ENCODE measurements at places on chromosomes 13 and 19.
A peak's percentile ranks its signal among the peaks of the same experiment; 100 is the strongest.

DNA sequence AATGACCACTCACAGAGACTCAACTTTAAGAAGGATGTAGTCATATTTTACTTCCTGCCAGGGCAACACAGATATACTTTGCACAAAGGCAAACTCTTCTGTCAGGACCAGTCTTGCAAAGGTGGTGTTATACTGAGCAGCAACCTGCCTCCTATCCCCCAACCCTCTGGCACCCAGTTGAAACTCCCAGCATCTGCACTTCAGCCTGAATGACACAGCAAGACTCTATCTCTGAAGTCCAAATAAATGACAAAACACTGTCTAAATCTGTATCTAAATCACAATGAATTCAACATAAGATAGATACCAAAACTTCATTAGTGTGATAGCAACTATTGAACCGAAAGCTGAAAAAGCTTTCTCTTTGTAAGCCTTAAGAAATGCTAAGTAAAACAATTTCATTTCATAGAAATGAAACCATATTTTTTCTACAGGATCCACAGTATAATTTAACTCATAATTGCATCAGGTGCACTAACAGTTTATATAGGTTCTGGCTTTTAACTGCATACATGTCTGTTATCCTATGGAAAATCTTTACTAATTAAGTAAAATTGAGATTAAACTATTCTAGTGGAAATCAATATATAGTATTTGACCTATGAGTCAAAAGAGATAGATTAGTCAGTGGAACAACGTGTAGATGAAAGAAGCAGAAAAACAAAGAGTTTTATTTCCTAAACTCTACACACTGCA lies 163.7 kb downstream of the TBC1D4 start:
- DNase-seq = peak; percentile 29

- no peak for DNase-seq
Measured at GRCh38 chr13:24166561-24166960, 6.0 kb downstream of the SPATA13 start.

- no peak for DNase-seq
Measured at GRCh38 chr19:45645068-45645630, 6.0 kb upstream of the EML2 start.

- peak; percentile 13 for DNase-seq
Measured at GRCh38 chr19:45643927-45644771, 5.0 kb upstream of the EML2 start.

GRCh38 chr13:25733001-25733491 lies 318.8 kb downstream of the SHISA2 start:
- DNase-seq = no peak

GRCh38 chr13:74032325-74032724 lies 101.9 kb downstream of the KLF12 start:
- DNase-seq = no peak

- DNase-seq = no peak
Measured at GRCh38 chr13:94825507-94825906, 113.2 kb upstream of the SOX21 start.

DNA sequence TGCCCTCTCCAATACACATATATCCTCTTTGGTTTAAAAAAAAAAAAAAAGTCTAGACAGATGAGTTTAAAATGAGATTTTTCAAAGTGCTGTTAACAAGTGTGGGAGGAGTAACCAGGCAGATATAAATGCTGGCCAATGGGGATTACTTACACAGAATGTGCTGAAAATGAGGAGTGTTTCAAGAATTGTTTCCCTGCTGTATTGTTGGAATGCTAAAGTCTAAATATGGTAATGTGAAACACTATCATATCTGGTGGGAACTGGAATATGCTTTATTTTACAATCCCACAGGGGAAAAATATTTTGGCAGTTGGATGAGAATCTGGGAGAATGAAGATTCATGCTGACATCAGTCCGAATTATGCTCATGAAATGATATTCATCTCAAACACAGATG lies 250.7 kb downstream of the DCT start:
- no peak for DNase-seq

GRCh38 chr13:45865414-45865813 lies 13.9 kb upstream of the SIAH3 start:
- DNase-seq = no peak

DNA sequence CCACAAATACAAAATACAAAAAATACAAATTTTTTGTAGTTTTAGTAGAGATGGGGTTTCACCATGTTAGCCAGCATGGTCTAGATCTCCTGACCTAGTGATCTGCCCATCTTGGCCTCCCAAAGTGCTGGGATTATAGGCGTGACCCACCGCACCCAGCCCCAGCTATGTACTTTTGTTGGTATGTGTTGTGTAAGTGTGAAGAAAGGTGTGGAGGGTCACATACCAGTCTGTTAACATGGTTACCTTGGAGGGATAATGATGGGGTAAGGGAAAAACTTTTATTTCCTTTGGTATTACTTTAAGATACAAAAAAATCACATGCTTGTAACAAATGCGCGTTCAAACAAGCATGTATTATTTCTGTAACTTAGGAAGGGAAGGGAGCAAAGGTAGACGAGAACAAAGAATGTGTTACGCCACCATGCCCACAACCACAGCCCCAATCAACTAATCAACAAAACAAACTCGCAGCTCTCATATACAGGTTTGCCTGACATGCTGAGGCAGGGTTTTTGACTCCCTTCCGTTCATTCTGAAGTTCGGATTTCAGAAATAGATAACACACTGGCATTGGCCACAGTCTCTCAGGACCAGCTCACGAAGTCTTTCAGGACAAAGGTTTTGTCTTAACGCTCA lies 13.5 kb upstream of the VWA8 start:
- no peak for DNase-seq

DNA sequence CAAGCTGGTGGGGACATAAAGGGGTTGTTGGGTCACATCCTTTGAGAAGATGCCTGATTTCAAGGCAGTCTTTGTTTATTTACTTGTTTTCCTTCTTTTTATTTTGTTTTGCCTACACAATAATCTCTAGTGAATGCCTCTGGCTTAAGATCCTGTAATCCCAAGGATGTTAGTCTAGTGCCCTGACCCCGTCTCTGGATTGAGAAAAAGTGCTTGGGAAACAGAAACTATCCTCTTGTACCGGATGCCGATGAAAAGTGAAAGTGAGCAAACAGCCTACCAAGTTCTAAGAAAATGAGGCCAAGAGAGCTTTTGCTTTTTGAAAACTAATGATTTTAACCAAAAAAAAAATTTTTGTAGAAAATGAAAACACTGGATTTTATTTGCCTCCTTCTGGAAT lies 42.1 kb upstream of the C1QTNF9 start:
- no peak for DNase-seq

GRCh38 chr13:100608906-100609305 lies 20.3 kb upstream of the GGACT start:
- peak; percentile 19 for DNase-seq

- DNase-seq = no peak
Measured at GRCh38 chr13:79427265-79427664, 21.2 kb upstream of the RBM26 start.

GRCh38 chr13:113121928-113122471 lies 599 bp upstream of the F10 start:
- no peak for DNase-seq

- no peak for DNase-seq
Measured at GRCh38 chr19:20968092-20968491, 45.0 kb downstream of the ZNF85 start.

DNA sequence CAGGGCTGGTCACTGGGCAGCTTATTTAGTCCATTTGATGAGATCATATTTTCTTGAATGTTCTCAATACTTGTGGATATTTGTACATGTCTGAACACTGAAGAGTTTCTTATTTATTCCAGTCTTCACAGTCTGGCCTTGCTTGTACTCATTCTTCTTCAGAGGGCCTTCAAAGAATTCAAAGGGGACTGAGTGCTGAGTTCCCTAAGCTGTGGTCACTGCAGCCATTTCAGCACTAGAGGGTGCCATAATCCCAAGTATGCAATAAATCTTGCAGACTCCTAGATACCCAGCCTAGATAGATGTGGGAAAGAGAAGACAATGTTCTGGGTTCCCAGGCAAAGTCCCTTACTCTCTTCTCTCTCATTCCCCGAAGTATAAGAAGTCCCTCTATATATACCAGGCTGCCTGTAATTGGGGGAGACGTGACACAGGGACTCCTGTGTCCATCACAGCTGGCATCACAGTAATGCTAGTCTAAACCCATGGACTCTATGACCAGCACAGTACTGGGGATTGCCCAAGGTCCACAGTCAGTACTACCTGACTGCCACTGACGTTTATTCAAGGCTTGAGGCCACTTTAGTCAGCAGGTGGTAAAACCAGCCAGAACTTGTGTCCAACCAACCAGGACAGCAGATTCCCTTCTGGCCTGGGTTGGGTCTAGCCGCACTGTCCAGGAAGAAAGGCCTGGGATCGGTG lies 8.9 kb upstream of the VN1R1 start:
- DNase-seq = no peak

DNA sequence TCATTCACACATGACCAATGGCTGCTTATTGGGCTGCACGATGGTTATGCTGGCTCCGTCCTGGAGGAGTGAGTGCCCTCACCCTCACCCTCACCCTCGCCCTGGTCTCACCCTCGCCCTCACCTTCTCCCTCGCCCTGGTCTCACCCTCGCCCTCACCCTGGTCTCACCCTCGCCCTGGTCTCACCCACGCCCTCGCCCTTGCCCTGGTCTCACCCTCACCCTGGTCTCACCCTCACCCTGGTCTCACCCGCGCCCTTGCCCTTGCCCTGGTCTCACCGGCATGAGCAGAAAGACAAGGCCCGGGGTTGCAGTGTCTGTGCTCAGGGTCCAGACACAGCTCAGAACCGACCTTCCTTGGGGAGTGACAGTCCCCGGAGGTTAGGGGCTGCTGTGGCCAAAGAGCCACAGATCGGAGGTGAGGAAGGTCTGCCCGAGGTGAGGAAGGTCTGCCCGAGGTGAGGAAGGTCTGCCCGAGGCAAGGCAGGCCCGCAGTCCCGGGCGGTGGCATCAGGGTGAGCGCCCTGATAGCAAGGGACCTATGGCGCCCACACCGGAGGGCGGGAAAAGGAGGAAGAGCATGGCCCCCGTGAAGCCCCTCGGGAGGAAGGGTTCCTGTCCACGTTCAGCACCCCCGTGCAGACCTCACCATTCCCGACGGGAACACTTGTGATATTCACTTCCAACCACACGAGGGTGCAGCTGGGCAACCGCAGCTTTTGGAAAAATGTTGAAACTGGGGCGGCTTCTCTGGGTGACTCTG lies 65.6 kb downstream of the MCF2L start:
- no peak for DNase-seq

GRCh38 chr13:97259410-97259797 lies 37.3 kb downstream of the MBNL2 start:
- no peak for DNase-seq

DNA sequence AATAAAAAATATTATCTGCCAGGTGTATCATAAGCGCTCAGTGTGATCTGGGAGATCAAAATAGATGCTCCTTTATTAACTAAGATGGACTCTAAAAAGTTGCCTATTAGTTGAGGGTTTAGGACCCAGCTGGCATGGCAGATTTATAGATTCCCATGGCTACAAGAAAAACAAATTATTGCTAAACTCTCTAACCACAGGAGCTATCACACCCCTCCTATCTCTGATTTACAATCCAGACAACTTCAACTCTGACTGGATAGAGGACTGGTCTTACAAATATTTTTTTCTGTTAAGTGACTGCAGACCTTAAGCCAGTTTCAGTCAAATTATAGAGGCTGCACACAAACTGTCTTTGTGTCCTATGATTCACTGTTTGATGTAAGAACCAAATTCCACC lies 45.4 kb upstream of the MYCBP2 start:
- DNase-seq = no peak

GRCh38 chr13:31192306-31192705 lies 7.5 kb upstream of the B3GLCT start:
- no peak for DNase-seq

GRCh38 chr13:99062593-99062992 lies 84.7 kb upstream of the DOCK9 start:
- no peak for DNase-seq

DNA sequence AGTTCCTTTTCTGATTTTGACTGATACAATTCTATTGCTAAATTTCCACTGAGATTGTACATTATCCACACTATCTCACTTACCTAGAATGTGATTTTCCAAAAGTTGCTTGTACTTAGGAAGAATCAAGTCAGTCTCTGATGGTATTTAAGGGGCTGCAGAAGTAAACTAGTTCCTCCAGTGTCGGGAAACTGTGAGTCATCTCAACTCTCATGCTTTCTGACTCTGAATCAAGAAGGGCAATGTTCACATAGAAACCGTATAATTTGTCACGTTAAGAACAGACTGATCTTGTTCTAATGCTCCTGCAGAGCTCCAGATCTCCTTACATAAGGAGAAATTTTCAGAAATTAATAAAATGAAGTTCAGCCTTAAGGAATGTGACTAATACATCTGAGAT lies 369.3 kb downstream of the KLF5 start:
- no peak for DNase-seq

GRCh38 chr19:46849610-46850009 lies 1.0 kb downstream of the AP2S1 start:
- no peak for DNase-seq

GRCh38 chr13:109209526-109209925 lies 576.9 kb downstream of the IRS2 start:
- DNase-seq = no peak

DNA sequence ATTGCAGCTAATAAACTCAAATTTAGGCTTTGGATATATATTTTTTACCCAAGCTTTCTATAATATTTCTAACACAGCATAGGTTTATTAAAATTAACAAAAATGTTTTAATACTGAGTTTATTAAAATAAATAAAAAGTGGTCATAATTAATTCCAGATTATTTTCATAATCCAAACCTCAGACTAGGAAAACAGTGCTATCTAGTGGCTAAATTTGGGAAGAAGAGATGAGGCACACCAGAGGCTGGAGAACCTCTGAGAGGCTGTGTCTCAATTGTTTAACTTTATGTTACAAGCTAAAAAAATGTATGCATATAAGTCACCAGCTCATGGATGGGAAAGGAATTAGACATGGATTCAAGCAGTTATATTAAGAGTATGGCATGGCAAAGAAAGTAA lies 392.5 kb downstream of the DIAPH3 start:
- DNase-seq = no peak

- DNase-seq = no peak
Measured at GRCh38 chr19:14837391-14837790, 2.4 kb upstream of the OR7A5 start.

GRCh38 chr13:27168906-27169657 lies 2.5 kb downstream of the USP12 start:
- no peak for DNase-seq

DNA sequence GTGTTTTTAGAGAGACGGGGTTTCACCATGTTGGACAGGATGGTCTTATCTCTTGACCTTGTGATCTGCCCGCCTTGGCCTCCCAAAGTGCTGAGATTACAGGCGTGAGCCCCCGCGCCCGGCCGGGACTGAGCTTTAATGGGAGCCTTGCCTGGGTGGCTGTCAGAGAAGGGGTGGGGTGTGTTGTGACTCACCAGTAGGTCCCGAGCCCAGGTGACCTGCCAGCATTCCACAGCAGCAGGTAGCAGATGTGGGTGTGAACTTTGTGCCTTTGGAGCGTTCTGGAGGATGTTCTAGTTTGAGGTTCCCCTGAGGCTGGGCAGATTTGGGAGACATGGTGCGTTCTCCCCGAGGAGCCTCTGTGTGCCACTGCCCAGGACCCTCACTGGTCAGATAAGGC lies 7.1 kb upstream of the EPN1 start:
- no peak for DNase-seq

Measured in stimulated activated naive CD8-positive, alpha-beta T cell treated with anti-CD3 and anti-CD28 coated beads, Interleukin-15, Interleukin-2, amounts not matched to agents 100 U/mL and 50 U/mL, for 24 hours (primary cell).